ENCODE measurements at places on chromosomes 1 and 21.

DNA sequence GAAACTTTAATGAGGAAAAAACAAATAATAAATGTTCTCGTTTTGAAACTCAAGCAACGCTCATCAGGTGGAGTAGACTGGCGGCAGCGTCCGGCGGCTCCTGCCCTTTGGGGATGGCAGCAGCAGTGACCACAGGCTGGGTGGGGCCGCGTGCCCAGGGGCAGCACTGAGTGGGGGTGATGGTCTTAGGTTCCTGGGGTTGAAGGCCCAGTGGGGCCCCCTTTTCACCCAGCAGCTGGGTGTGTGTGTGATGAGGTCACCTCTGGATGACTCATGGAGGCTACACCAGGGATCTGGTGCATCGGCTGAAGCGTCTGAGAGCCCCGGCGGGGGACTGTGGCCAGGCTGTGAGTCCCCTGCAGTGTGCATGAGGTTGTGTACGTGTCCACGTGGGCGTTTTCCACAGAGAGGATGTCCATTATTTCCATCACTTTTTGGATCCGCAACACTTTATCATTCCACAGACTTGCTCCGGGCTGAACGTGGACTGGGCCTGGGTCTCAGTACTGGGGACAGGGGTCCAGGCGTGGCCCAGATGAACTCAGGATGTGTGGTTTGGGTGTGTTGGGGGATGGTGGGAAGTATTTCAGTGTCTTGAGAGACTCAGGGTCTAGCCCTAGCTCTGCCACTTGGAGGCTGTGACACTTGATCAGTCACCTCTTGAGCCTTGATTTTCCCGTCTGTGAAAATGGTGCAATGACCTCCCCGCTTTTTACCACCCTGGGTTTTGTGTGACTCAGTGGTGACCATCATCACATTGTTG, 25.6 kb downstream of the LDLRAP1 start:
- DNase-seq = no peak

- DNase-seq = no peak
Observed at GRCh38 chr1:234238060-234238459, 135.2 kb upstream of the COA6 start.

DNA sequence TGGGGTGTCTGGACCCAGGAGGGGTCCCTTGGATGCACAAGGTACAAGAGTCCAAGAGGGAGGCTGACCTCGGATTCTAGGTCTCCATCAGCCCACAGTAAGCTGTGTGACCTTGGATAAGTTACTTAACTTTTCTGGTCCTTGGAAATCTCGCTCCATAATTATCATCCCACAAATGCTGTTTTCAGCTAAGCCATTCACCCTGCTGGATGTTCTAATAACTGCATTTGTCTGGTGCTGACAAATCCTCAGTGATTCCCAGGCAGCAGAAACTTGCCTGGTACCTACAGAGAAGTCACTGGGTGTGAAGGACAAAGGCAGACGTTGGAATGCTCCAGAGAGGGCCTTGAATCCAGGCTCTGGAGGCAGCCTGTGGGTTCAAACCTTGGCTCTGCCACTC, 89.7 kb downstream of the IGSF21 start:
- no peak for DNase-seq

DNA sequence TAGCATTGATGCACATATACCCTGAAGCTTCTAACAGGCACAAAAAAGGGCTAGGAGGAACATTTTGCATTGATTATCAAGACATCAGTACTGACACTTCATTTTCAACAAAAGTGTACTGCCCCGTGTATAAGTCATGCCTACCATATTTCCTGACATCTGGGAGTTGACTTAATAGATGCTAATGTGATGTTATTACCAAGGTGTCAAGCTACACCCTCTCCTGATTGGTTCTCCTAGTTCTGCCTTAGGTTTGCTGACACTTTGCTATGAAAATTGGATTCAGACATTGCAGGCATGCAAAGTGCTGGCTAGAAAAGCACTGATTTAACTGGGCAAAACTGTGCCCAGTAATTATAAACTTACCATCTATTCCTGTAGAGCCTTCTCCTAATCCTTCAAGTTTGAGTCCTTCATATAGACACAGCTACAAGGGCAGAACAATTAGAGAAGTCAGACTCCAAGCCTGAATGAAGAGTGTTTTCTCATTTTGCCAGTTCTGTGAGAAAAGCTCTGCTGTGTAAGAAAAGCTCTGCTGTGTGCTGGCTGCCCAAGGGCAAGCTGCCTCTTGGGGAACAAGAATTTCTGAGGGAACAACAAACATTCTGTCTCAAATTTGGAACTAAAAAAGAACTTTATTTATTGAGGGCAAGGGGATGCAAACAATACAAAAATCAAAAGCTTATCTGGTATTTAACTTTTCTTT, 11.2 kb downstream of the S100A10 start:
- DNase-seq = no peak

GRCh38 chr21:25561668-25562641, 45.3 kb downstream of the MRPL39 start:
- peak; percentile 72 for DNase-seq

GRCh38 chr1:36872126-36872754, 162.1 kb downstream of the GRIK3 start:
- DNase-seq = no peak

DNA sequence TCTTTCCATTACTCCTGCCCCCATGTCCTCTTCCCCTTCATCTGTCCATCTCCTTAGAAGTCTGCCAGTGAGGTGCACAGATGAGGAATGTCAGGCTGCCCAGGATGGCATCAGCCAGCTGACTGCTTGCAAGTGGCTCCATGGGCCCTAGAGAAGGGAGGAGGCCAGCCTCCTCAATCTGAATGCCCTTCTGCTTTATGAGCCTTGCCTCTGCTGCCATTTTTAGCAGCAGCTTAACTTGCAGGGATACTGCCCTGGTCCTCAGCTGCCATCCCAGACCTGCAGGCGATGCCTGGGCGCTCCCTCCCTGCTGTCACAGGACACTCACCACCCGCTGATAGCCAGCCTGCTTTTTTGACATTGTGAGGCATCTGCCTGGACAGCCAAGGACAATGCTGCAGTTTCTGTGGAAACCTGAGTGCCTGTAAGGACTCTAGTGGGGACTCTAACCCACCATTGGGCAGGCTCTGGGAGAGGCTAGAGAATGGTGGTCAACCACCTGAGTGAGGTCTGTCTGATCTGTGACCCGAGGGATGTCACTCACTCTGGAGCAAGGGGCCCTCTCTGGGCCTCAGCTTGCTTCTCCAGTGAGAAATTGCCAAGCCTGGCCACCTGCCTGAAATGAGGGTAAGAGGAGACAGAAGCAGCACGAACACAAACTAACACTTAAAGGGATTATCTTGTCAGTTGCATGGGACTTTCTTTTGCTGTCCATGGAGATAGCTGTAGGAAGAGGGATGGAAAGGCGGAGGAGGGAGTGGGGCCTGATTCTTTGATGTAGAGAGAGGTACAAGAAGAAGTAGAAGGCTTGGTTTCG, 185.0 kb downstream of the MIS18A start:
- no peak for DNase-seq

GRCh38 chr1:173410133-173410793, 66.9 kb upstream of the PRDX6 start:
- no peak for DNase-seq

DNA sequence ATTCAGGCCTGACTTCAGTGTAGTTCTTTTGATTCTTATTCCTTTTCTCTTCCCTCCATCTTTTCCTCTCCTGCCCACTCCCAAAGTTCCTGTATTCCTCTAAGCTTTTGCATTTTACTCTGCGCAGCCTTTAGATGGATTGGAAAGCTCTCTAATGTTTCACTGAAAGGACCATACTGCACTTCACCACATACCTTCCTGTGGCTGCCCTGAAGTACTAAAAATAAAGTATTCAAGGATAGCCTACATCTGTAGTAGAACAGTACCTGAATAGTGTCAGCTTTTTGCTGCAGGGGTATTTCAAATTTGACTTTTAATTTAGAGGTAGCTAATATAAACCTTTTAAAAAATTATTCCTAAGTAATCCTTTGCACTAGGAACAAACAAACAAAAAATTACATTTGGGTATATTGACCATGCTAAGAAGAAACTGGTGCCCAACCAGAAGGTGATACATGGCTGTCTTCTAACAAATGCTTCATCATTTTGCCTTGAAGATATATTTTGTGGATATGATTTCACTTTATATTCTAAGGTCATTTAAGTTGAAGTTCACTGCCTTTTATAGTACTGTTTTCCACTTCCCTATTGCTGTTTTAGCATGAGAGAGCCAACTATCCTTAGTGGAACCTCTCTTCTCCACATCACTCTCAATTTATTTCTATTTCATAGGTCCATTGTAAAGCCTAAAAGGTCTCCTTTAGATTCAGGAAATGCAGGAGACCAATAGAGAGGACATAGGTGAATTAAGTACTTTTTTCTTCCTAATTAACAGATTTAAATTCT, 22.8 kb downstream of the FAM20B start:
- no peak for DNase-seq

DNA sequence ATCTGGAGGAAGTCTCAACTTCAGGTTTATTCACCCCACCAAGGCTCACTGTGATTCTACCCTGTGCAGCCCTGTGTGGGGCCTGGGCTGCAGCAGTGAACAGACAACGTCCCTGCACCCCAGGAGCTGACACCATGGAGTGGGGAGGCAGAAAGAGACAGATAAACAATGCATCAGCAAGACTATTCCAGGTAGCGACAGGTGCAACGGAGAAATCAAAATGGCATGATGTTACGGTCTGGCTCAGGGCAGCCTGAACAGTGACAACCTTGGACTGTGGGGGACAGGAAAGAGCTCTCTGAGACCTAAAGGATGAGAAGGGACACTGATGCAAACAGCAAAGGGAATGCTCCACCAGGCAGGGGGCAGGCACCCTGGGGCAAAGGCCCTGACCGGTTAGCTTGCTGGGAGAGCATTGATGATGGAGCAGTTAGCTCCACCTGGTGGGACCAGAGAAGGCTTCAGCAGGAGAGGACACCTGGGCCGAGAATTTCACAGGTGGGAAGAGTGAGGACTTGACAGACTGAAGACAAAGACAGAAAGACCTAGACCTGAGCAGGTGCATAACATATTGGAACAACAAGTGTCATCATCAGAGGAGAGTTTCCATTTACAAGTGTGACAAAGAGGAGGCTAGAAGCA, 589.9 kb downstream of the MATN1 start:
- DNase-seq = no peak

DNA sequence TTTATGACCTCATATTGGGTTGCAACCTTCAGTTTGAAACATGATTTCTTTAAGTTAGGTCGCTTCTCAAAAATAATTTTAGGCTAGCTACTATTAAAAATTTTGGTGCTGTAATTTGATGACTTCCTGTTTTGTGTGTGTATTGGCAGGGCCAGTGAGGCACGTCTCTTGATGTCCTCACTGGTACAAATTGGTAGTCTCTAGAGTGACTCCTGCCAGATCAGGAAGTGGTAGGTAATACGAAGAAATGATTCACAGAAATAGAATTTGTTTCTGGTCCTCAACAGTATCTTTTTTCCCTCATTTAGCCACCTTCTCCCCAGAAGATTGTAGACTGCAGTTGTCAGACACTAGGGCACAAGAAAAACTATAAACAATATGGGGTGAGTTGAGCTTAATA, 120.9 kb upstream of the KIAA1614 start:
- DNase-seq = no peak

GRCh38 chr1:114062477-114063099, 83.3 kb downstream of the OLFML3 start:
- no peak for DNase-seq

DNA sequence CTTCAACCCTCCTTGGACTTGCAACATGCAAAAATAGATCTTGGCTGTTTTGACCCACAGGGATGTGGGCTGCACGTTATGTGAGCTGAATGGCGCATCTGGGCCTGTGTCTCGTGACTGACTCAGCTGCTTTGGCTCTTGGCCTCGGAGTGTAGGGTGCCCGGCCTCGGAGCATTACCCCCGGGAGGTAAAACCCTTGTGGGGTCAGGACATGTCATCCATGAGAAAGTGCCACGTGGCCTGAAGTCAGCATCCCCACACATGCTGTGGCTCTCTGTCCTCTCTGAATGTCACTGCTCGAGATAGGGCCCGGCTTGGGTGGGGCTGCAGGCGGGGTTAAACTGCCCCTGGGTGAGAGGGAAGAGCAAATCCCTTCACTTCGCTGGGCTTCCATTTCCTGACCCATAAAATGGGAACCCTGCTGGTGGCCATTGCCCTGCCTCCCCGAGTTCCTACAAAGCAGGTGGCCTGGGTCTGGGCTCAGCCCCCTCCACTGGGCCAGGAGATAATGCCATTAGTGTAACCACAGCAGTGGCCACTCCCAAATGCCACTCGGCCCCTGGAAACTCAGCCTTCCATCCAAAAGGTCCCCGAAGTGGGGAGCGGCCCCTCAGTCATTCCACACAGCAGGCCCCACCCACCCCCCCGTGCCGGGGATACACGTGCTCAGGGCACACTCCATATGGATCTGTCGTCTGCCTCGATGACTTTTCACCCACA, 22.8 kb upstream of the TSPEAR start:
- no peak for DNase-seq

GRCh38 chr1:59026472-59026948, 242.7 kb upstream of the JUN start:
- DNase-seq = no peak

DNA sequence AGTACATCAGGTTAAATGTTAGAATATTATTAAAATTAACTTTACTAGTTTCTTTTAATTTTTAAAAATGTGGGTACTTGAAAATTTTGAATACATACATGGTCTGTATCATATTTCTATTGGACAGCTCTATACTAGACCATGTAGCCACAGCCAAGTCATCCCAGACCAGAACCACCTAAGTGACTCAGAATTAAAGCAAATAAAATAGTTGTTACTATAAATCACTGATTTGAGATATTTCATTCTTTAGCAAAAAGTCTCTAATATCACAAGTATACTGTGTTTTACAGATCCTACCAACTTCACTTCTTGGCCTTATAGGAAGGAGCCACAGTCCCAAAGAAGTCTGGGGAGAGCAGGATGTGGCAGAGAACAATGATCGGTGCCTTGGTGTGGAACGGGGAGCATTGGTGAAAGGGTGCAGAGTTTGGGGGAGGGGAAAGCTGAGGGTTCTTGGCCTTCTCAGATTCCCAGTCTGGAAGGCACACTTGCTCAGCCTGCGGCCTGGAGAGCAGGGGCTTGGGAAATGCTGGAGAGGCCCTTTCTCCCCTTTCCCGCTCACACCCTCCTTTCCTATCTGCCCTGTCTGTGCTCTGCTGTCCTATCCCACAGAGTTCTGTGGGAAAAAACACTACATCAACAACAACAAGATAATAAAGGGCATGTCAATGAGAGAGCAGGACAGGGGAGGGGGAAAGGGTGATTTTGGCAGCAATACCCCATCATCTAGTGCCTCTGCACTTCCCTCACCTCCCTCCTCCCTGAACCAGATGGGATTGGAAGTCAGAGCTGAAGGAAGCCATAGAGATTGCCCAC, 122.1 kb downstream of the NGF start:
- DNase-seq = no peak

- no peak for DNase-seq
Observed at GRCh38 chr1:25758466-25759070, 41.4 kb upstream of the SELENON start.

DNA sequence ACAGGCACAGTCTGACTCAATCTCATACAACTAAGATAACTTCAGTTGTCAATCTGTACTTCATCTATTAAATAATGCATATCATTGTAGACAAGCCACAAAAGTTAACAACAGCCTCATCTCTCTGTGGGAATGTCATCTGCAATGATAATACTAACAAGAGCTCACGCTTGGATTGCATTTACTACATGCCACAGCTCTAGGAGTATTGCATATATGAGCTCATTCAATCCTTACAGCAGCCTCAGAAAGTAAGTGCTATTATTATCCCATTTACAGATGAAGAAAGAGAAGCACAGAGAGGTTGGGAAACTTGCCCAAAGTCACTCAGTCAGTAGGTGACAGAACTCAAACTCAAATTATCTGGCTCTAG, 105.7 kb upstream of the GUCA2B start:
- no peak for DNase-seq

Data from stimulated activated CD8-positive, alpha-beta memory T cell treated with anti-CD3 and anti-CD28 coated beads, Interleukin-15, amount 100 ng/mL, for 24 hours (primary cell).